Hypothalamus (tissue), 51 donors: ENCODE measurements at places on chromosomes 4 and X.

DNA sequence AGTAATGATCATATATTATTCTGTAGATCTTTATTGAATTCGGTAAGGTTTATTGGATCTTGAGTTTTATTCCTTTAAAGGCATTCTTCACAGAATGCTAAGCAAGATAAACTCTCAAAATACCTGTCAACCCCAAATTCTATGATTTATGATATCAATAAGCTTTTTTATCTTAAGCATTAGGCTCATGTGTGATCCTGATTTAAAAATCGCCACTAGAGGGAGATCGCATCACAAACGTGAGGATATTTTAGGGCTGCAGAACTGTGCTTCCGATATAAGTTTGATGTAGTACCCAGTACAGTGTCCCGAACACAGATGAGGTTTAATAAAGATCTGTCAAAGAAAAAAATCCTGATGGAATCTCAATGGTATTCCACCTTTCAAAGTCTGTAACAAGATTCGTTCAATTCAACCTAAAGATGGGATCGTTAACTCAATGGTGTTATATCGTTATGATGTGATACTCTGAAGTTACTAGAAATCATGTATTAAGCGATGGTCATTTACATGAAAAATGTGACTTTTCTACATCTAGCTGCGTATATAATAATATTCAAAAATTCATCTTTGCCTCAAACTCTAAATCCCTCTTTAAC, 169.0 kb downstream of the CORIN start:
- DNase-seq = no peak

GRCh38 chr4:186861317-186861716, 137.7 kb upstream of the FAT1 start:
- no peak for DNase-seq

DNA sequence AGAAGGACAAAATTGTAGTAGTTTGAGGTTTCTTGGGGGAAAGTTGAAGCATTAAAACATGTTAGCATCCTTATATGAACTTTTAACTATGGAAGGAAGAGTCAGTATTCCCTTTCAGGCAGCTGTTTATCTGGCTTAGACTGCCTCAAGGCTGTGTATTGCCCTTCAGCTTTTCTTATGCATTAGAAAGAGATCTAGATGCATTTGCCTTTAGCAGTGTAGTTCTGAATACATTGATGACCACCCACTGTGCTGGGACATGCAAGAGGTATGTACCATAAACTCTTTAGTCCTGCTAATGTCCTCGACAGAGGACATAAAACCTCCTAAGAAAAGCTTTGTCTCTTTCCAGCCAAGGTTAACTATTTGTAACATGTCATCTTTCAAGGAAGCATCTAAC, 2.9 kb downstream of the FAM200B start:
- DNase-seq = no peak

GRCh38 chr4:45865781-45866180, 258.1 kb downstream of the GABRG1 start:
- no peak for DNase-seq

- no peak for DNase-seq
Measured at GRCh38 chr4:75834772-75835154, 67.5 kb downstream of the PPEF2 start.

DNA sequence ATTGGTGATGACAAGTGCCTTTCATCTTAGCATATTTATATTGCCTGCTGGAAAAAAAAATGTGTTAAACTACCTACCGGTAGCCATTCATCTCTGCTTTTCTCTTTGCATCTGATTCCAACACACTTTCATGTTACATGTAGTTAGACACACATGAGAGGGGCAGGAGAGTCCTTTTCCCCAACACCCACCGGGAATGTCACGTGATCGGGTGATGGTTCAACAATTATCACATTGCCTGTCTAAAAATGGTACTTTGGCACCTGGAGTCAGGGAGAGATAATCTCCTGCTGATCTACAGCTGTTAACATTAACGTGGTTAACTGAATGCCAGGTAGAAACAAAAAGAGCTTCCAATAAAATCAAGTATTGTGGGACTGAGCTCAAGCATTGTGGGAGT, 19.6 kb upstream of the PBDC1 start:
- no peak for DNase-seq

- no peak for DNase-seq
Measured at GRCh38 chr4:110793381-110793801, 170.5 kb upstream of the PITX2 start.

DNA sequence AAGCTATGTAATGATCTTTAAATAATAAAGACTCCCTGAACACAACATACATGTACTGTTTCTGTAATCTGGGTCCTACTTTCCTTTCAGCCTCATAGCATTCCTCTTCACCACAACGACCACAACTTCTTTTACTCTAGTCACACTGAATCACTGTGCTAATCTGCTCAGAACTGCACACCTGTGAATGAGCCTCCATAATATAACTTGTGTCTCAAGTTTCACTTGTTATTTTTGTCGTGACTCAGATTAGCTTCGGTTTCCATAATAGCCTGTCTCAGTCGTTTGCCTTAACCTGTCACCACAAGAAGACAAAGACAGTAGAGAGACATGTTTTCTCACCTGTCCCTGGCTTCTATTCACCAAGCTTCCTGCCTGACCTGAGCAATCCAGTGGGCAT, 61.8 kb downstream of the MAGED1 start:
- no peak for DNase-seq

DNA sequence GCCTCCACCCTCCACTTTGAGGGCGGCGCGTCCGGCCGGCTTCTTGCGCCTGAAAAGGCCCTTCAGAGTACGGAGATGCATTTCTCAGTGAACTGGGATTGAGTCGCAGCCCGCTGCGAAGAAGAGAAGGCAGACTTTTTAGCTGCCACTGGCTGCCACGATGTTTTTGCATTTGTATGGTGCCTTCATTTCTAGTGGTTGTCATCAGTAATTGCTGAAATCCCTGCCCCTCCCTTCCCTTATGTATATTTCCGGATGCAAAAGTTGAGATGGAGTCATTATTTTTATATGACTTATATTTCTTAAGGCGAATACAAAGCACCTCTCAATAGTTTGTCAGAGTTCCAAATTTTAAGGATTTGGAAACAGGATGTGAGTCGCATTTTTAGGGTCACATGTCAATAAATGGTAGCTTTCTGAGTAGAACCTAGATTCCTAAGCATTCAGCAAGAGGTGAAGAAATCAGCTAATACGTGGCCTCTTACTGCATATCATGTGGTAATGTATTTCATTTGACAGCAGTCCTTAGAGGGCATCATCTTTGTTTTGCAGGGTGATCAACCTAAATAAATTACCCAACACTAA, 658 bp downstream of the ATP6AP2 start:
- DNase-seq = no peak

GRCh38 chrX:119015407-119016237, 41.2 kb downstream of the LONRF3 start:
- DNase-seq = no peak

DNA sequence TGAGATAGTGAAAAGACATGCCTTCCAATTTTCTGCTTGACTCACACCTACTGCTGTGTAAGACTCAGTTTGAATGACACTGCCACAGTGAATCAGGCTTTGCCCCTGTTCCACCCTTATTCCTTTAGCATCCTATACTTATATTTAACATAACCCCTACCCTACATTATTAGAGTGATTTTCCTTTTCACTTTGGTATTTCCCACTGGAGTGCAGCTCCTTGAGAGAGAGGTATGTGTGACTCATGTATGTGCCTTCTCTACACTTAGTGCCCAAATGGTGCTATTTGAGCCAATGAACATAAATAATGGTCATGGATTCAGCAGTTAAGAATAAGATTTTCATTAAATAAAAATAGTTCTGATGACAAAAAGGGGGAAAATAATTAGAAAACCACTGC, 69.5 kb downstream of the RRAGB start:
- DNase-seq = no peak

- DNase-seq = no peak
Measured at GRCh38 chr4:57137261-57137660, 27.1 kb upstream of the IGFBP7 start.

DNA sequence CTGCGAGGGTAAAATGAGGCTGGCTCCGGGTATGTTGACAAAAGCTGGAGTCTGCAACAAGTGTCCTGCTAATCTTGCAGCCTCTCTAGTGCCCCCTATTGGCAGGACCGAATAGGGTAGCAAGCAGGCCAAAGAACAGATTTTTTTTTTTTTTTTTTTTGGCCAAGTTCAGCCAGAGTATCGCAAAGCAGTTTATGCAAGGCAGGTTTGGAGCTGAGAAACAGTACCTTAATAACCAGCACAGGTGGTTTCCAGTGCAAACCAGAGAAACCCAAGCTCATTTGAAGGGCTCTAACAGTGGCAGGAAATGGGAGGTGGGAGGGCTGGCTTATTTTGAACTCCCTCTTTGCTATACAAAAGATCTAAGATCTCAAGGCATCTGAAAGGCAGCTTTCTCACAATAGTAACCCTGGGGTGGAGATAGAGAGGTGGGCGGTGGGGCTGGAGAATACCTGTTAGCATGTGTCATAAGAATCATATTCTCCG, 38.2 kb upstream of the OCIAD2 start:
- DNase-seq = no peak

DNA sequence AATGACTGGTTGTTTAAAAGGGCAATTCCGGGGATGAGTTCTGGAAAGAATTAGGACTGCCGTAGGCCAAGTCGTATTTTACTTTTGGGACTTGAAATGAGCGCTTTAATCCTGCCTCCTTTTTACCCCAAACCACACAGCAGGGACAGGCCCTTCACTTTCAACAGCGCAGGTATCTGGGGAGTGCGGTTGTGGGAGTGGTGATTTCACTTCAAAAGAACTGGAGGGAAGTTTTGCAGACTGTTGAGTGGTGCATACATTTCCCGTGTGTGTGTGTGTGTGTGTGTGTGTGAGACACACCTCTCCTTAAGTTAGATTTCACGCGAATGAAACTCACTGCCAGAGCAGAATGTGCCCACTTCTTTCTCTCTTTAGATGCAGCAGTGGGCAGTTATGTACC, 2.8 kb downstream of the NHS start:
- no peak for DNase-seq

DNA sequence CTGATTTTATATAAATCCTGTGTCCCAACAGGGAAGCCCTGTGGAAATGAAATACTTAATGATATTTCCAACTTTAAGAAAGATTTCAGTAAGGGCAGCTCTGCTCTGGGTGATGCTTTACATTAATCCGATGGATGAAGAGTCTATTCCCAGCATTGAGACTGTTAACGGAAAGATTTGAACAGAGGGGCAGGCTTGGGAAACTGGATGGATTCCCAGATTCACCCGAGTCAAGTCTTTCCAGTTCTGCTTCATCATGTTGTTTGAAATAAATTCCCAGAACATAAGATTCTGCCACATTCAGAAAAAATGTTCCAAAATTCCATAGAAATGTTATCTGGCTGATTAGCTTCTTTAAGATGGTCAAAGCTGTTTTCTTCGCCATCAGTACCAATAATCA, 246.0 kb downstream of the FBXW7 start:
- DNase-seq = no peak

GRCh38 chr4:127888559-127888958, 7.9 kb downstream of the PLK4 start:
- DNase-seq = no peak

DNA sequence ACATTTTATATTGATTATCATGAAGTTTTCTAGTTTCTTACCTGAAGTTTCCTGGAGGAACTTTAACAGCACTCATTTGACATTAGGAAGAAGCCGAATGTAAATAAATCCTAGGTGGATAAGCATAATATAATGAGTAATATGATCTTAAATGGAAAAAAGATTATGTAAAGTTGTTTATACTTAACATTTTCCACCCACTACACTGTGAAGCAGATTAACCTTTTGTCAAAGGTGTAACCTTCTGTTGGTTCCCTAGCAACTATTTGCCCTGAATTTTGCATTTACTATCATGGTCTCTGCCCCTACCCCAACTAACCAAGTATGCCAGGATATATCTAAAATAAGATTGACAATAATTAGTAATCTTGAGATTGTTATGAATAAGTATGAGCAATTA, at the start of gene UGT2A1:
Gene UGT2A1, minus strand, starts transcription at position 101 of the 400 bp plus-strand sequence. CDS start 5,603 bp downstream, outside the sequence.
- no peak for DNase-seq

GRCh38 chr4:41285864-41286235, 29.1 kb downstream of the UCHL1 start:
- no peak for DNase-seq

DNA sequence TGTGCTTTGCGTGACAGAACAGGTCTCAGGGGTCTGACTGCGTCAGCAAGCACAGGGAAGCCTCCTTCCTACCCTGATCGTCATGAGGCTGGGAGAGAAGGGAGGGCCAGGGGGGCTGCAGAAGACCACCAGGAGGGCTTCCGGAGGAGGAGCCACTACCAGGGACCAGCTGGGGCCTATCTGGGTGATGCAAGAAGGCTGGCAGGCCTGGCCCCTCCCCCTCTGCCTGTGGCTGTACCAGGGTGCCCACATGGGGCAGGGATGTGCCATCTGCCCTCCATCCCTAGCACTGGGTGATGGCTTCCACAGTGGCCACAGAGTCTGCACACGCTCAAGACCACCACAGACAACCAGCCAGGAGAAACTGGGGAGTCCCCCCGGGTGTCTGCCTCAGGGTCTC, 116.4 kb upstream of the NKX1-1 start:
- no peak for DNase-seq

DNA sequence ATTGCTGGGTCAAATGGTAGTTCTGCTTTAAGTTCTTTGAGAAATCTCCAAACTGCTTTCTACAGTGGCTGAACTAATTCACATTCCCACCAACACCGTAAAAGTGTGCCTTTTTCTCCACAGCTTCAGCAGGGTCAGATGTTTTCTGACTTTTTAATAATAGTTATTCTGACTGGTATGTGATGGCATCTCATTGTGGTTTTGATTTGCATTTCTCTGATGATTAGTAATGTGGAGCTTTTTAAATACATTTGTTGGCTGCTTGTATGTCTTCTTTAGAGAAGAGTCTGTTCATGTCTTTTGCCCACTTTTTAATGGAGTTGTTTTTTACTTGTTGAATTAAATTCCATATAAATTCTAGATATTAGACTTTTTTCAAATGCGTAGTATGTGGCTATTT, 257.5 kb upstream of the ANKRD50 start:
- DNase-seq = no peak

DNA sequence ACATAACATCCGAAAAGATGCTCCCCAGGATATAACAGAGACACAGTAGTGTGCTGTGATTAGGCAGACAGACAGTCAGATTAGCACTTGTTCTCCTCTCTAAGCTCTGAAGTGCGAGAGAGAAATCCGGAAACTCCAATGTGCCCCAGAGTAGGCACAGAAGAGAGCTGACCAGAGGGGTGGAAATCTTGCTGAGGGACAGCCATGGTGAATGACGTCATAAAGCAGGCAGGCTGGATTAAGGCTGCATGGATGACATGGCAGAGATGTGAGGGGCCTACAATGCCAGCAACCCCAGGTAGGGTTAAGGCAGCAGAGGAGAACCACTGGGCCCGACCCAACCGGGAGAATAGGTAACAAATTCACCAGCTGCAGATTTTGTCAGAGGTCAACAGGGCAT, 53.3 kb downstream of the MEPE start:
- no peak for DNase-seq

GRCh38 chrX:12263211-12263610, 124.9 kb downstream of the FRMPD4 start:
- no peak for DNase-seq
